ENCODE measurements at places on chromosomes 13 and 19. TPM values are rescaled to one million over a fixed set of nuclear protein-coding genes. Genes with fewer than 3 reads are reported as not detected.

The CRX gene
- not detected for total RNA-seq

The C19orf85 gene
- total RNA-seq, result not detected

The ITGBL1 gene
- total RNA-seq, result 0.81 TPM

The LRRC63 gene
- not detected for total RNA-seq

The ZNF709 gene
- 4.4 TPM for total RNA-seq

The RBM26 gene
- total RNA-seq, result 47.4 TPM

The RASAL3 gene
- total RNA-seq, result 1.5 TPM

The RUBCNL gene
- total RNA-seq, result 1.4 TPM

The LRP3 gene
- 17.1 TPM for total RNA-seq

The OR7G1 gene
- not detected for total RNA-seq

The SRRM5 gene
- total RNA-seq, result 1.1 TPM

The LGALS14 gene
- total RNA-seq, result not detected

The FCER2 gene
- 0.27 TPM for total RNA-seq

The ZNF296 gene
- total RNA-seq, result not detected

The MAST1 gene
- 3.3 TPM for total RNA-seq

The ZNF45 gene
- 14.7 TPM for total RNA-seq

The TUBB4A gene
- total RNA-seq, result 3.6 TPM

The FAM32A gene
- 91.1 TPM for total RNA-seq

The ADGRE2 gene
- 0.55 TPM for total RNA-seq

The GJA3 gene
- not detected for total RNA-seq

The NDUFA13 gene
- total RNA-seq, result 110 TPM

The PGLYRP1 gene
- not detected for total RNA-seq

The S1PR5 gene
- not detected for total RNA-seq

The TBXA2R gene
- 3.6 TPM for total RNA-seq

The CGB3 gene
- not detected for total RNA-seq

The SSBP4 gene
- total RNA-seq, result 62.6 TPM

The ZNF577 gene
- total RNA-seq, result 25.0 TPM

The FKBP8 gene
- total RNA-seq, result 456 TPM

The COX6B1 gene
- total RNA-seq, result 748 TPM

The DACT3 gene
- 23.7 TPM for total RNA-seq

The APOC1 gene
- not detected for total RNA-seq
